ENCODE measurements at places on chromosomes 12 and 14.

DNA sequence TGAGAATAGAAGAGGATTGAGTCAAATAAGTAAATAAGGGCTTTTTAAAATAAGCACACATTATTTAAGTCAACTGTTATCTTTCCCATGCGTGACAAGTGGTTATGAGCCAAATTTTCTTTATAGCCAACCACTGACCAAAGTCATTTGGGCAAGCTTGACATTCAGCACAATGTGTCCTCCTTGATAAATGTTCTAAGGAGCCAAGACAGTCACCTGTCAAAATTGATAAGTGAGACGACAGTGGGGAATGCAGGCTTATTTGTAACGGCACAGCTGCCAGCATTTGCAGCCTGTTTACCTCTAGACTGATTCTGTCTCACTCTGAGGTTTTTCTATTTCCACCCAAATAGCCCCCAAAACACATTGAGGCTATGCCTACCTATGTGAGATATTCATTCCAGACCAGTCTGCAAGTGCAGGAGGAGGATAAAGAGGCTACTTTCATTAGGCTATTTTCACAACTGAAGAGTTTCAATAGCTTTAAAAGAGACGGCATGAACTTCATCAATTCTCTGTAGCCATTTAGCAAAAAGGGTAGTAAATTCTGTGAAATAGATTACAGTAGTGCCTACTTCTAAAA, 339.5 kb downstream of the PDZRN4 start:
- DNase-seq, result no peak

GRCh38 chr14:104865081-104865630, at the start of gene CEP170B:
Gene CEP170B (plus strand): TSS chr14:104865268. CDS start chr14:104868451, 3,183 bp downstream.
- no peak for DNase-seq

- DNase-seq, result no peak
Observed at GRCh38 chr12:114998118-114998749, 314.3 kb upstream of the TBX3 start.

DNA sequence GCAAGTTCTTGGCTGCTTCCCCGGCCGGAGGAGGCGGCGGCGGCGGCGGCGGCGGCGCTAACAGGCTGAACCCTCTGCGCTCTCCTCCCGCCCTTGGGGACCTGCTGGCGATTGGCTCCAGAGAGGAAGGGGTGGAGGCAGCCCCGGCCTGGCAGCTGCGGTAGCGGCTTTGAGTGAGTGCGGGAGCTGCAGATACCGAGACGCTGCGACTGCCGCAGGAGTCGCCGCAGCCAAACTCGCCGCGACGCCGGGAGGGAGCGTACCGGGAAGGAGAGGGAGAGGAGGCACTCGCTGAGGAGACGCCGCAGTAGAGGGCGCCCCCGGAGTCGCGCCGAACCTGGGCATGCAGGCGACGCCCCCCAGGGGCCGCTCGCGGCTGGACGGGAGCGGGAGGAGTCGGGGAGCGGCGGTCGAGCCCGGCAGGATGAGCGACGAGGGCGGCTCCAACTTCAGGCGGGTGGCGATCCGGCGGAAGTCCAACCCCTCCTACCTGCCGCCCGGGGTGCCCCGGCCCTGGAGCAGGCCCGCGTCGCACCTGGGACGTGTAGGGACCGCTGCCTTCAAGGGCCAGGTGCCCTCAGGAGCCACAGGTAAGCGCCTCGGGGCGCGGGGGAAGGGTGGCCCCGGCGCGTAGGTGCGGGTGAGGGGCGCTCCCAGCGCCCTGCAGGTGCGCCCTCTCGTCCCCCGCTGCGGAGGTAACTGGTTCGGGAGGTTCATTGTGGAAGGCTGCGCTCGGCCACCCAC, at the start of gene FGD4:
Gene FGD4 (plus strand): TSS at position 189 of the 744 bp plus-strand sequence.
- peak; percentile 73 for DNase-seq

DNA sequence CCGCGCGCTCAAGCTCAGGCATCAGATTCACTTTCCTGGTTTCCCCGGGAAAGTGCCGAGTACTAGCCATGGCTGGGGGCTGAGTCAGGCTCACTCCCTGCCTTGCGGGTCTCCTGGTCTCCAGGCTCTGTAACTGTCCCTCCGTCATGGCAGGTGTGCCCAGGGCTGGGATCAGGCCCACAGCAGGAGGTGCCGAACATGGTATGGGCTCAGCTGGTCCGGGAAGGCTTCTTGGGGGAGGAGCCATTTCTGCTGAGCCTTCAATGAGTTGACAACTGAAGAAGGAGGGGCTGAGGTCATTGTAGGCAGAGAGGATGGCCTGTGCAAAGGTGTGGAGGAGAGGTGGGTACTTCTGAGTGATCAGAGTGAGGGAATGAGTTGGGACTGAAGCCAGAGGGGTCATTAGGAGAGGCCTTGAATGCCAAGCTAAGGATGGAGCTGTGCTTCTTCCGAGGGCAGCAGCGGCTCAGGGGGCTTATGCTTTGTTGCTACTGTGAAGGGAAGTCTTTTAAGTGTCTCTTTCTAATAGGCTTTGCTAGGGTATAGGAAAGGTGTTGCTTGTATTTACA, 769 bp downstream of the EXOC3L4 start:
- no peak for DNase-seq

GRCh38 chr12:10891937-10892336, 7.9 kb upstream of the PRH1 start:
- DNase-seq, result no peak

DNA sequence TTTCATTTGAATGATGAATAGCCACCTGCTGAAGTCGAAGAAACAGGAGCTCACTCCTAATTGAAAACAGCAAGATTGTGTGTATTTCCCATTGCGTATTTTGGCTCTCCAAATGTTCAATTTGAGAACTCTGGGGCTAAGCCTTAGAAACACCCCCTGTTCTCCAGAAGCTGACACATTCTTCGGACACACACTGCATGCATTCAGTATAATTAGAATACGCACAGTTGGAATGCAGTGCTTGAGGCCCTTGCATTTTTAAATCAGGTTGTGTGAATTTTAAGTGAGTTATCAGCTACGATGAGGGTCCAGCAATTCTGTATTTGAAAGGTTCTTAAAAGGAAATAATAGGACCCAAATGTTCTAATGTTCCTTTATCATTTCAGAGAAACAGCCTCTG, 103.8 kb downstream of the PRKD1 start:
- DNase-seq, result no peak

GRCh38 chr14:45249856-45250575, 3.0 kb downstream of the MIS18BP1 start:
- DNase-seq, result no peak

GRCh38 chr12:32435921-32436705, 36.8 kb downstream of the FGD4 start:
- no peak for DNase-seq

DNA sequence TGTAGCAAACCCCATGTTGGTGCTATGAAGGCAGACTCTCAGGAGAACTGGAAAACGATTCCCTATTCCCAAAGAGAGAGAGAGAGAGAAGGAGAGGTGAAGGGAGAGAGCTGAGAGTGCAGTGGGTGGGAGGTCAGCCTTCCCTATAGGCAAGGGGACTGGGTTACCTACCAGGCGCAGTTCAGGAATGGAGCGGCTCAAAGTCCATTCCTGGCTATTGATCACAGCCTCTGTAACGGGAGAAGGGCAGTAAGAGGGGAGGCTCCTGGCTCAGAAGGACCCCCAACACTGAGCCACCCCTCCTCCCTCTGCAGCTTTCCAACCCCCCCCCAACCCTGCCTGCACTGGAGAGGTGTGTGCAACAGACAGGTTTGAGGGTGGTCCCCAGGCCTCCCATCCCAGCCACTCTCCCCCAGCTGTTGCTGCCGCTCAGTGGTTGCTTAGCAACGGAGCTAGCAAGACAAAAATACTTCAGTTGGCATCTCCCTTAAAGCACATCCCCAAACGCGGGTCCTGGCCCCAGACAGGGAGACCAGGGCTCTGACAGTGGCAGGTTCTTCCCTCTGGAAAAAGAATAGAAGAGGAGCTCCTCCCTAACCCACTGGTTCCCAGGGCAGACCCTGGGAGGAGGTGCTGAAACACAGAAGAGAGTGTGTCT, 3.2 kb downstream of the AGAP2 start:
- DNase-seq, result no peak
